ENCODE measurements at places on chromosomes 1 and 21. TPM values are rescaled to one million over a fixed set of nuclear protein-coding genes. Genes with fewer than 3 reads are reported as not detected.

DNA sequence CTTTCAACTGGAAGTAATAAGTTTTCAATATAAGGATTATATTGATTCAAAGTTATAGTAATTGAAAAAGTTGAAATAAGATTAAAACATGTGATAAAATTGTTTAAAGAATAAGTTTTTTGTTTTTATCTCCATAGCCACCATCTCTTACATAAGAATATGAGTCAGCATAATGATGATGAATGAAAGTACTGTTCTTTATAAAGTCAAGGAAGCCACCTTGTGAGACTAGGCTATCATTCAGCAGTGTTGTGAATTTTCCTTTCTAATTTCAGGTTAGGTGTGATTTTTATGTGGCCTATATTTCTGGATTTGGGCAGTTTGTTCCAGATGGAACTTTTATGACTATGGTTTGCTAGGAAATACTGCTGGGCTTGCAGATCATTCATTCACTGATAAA, 22.4 kb upstream of the ASB17 start:
- DNase-seq: no peak

DNA sequence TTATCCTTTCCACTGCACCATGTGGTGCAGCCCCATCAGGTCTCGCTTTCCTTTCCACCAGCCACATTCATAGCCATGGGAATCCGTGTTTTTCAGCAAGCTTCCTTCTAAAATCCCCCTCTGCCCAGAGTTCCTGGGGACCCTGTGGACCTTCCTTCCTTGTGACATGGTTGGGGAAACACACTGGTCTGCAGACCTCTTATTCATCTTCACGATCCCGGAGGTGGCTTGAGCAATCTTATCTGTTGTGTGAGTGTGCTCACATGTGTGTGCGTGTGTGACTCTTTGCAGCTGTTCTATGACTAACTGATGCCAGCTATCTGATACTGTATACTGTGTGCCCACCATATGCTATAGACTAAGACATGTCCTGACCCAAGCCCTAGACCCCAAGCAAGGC, 15.6 kb upstream of the IL10 start:
- no peak for DNase-seq

GRCh38 chr1:43577655-43578542, 47.2 kb downstream of the PTPRF start:
- DNase-seq: no peak

- DNase-seq: no peak
These were observed 308.1 kb downstream of the ADGRL2 start for GRCh38 chr1:82108843-82109242.

- no peak for DNase-seq
These were observed 12.8 kb downstream of the MAP10 start for GRCh38 chr1:232818040-232818439.

- DNase-seq: no peak
These were observed 31.6 kb upstream of the CACNA1E start for GRCh38 chr1:181451661-181452230.

DNA sequence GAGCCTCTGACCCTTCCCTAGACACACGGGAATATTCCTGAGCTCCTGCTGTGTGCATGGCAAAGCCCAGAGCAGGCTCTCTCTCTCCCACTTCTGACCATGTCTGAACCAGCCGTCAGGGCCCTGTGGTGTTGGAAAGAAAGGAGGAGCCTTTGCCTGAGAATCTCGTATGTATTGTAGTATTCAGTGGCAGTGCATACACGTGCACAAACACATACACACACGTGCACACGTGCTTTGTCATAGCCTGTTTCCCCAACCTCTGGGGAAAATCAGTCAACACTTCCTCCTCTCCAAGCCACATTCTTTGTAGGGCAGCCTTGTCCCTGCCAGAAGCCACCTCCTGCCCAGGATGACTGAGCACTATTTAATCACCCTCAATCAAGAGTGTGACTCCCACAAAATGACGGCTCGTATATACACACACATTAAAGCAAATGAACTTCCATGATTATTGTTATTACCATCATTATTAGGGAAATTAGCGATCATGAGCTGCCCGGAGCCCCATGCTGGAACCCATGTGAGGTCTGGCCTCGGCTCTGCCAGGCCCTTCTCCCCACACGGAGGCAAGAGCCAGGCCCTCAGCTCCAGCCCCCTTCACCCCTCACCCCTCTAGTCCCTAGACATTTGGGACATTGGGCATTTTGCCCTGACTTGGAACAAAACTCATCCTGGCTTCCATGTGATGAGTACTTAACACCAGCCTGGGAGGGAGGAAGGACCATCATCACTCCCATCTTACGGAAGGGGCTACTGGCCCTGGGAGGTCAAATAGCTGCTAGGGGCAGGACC, 331.9 kb downstream of the NPHP4 start:
- no peak for DNase-seq

- DNase-seq: no peak
These were observed 204.6 kb downstream of the GABPA start for GRCh38 chr21:25939396-25939761.

- DNase-seq: no peak
These were observed 5.4 kb downstream of the HSD11B1 start for GRCh38 chr1:209710093-209710492.

DNA sequence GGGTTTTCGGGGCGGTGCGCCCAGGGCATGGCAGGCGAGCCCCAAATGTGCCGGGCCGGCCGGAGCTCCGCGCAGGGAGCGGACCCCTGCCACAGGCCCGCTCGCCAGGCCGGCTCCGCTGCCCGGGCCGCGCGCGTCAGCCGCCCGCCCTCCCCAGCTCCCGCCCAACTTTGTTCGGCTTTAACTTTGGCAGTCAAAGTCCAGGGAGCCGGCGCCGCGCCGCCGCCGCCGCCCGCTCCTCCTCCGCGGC, 488 bp downstream of the SLC35D1 start:
- DNase-seq: peak; percentile 72

DNA sequence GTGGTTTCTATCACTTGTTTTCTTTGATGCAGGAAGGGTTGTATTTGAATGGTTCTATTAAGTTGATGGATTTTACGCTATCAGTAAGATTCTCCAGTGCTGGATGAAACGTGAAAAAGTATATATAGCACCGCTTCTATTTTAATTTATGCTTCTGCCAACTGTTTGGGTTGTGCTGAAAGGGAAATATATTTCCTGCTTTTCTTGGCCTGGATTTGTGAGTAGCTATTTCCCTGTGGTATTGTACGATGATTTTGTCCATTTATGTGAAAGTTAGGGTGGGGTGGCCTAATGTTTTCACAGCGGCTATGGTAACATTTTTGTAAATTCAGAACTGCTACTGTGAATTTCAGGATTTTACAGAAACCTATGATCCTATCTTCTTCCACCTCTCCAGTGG, 322 bp downstream of the C1orf162 start:
- no peak for DNase-seq

- DNase-seq: no peak
These were observed 48.7 kb downstream of the NPHP4 start for GRCh38 chr1:5943343-5944124.

DNA sequence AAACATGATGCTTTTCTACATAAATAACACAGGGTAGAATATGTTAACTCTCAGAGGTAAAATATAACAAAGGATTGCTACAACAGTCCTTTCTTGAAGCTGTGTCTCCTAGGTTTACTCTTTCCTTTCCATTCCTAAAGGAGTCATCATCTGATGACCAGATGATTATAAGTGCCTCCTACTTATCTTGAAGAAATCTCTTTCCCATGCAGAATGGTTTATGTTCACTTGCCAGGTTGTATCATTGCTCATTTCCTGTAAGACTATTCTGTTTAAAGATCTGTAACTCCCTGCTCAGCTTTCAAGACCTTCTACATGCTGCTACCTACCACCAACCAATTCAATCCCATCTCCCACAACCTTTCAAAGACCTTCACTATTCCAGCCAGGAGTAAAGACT, 51.5 kb upstream of the PTCH2 start:
- no peak for DNase-seq

Gene TTC22
- 0.27 TPM for total RNA-seq

Gene LCE2C
- total RNA-seq: not detected

Gene HNRNPR
- total RNA-seq: 120 TPM

Gene TMEM9
- total RNA-seq: 36.3 TPM
